ENCODE measurements at places on chromosomes 1 and 21.

DNA sequence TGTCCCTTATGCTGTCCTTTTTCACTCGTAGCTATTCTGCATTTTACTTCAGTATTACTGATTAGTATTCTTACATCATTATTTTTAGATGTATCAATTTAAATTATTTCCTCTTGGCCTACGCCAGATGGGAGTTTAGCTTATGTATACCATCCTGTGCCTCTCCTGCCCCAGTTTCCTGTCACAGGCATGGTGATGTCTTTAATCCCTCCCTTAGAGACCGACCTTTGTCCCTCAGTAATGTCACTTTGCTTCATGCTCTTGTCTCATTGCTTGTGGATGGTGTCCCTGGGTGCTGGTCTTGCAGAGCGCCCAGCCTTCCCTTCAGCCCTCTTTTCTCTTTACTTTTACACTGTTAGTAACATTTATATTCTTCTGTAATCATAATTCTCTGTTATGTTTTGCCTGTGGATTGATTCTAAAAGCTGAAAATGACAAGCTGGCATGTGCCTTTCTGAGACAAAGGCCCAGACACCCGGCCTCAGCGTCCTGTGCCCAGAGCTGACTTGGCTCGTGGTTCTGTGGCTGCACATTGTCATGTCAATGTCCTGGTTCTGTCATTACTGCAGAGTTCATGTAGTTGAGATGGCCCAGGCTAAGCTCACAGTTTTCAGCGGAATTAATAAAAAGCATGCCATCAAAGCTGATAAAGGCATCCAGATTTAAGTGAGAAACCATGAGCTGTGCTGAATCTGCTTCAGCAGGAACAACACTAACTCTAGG is 100.7 kb downstream of the MTR start:
- DNase-seq: no peak

GRCh38 chr1:82455342-82455741 is 654.6 kb downstream of the ADGRL2 start:
- no peak for DNase-seq

- peak; percentile 10 for DNase-seq
Measured at GRCh38 chr1:59520827-59521418, 224.0 kb downstream of the FGGY start.

DNA sequence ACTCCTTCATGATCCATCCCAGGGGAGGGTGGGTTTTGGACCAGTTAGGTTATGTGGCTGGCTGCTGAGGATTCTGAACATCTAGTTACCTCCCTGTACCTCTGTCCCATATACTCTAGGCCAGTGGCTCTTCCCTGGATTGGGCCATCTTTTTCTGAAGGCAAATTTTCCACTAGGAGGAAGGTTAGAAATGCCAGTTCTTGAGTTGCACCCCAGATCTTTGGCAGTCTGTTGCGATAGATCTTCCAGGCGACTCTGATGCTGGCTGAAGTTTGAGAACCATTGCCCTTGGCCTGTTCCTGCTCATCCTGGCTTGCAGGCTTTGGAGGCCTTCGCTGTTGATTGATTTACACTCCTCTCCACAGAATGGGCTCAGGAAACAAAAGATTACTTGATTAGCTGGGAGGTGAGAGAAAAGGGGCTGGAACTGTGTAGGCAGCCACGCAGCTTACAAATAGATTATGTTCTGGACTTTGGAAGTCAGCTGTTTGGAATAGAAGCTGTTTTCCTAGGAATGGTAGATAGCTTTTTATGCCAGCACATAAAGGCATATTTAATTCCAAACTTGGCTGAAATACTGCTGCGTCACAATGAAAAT is 110.1 kb downstream of the MRPS6 start:
- no peak for DNase-seq

DNA sequence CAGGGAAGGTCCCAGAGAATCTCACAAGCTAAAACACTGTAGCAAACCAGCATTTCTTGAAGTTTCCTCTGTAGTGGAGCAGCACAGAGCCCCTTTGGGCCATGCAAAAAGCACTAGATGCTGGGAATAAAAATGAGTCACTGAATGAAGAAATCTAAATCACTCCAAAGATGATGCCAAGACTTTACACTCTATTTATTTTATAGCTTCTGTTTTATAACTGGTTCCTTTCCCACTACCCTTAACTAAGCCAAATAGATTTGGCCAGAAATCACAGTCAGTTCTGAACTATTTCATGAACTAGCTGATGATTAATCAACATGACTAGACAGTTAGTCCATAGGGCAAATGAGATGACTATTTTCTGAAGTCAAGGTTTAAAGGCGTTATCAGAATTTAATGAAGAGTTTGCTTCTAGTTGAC is 89.5 kb downstream of the SCMH1 start:
- DNase-seq: peak; percentile 73

DNA sequence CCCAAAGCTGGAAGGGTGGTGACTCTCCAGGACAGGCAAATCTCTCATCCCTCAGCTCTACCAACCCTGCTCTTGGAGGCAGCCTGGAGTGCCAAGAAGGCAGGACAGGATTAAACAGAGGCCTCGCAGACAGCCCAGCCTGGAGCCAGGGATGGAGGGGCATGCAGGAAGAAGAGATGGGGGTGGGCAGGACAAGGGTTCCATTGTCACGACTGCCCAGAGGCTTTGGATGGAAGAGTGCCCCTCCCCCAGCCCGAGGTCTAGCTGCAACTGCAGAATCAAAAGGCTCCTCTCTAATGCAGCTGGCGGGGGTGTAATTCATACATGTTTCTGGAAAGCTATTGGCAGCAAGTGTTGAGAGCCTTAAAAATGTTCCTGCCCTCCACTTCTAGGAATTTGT is 8.8 kb downstream of the RAB7B start:
- DNase-seq: no peak

DNA sequence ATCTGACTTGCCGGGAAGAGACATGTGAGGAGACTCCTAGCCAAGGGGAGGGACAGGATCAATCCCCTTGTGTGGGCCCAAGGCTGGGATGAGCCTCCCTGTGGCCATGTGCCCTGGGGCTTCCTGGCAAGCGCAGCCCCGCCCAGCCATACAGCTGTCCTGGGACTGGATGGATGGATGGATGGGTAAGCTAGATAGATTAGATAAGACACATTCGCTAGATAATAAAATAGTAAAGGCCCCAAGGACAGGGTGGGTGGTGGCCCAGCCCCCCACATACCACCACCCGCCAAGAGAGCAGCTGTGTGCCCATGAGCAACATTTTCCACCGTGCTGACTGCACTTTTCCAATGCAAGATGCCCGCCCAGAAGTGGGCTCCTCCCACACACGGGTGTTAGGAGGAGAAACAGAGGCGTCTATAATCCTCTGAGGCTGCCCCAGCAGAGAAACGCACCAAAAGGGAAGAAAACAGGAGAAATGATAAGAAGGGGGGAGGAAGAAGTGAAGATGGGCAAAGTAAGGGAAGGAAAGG is 25.1 kb downstream of the ZBTB17 start:
- peak; percentile 65 for DNase-seq

- no peak for DNase-seq
Measured at GRCh38 chr1:213989002-213989855, 1.5 kb downstream of the PROX1 start.

DNA sequence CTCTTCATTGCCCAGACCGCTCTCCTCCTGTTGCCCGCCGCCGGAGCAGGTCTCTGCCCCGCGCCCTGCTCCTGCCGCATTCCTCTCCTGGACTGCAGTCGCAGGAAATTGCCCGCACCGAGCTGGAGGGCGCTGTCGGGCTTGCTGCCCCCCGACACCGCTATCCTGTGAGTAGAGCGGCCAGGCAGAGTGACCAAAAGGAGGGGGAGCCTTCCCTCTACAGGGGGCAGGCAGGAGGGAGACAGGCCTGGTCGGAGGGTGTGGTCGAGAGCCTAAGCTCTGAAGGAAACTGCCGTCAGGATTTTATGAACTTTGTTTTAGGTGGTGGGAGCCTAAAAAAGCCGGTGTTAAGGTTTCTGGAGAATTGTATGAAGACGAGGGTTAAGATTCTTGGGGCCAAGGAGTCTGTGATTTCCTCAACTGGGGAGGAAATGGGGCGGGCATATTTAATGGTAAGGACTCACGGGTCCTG is 517 bp downstream of the LRIG2 start:
- DNase-seq: peak; percentile 55

- no peak for DNase-seq
Measured at GRCh38 chr1:197865809-197866208, 36.6 kb upstream of the C1orf53 start.

DNA sequence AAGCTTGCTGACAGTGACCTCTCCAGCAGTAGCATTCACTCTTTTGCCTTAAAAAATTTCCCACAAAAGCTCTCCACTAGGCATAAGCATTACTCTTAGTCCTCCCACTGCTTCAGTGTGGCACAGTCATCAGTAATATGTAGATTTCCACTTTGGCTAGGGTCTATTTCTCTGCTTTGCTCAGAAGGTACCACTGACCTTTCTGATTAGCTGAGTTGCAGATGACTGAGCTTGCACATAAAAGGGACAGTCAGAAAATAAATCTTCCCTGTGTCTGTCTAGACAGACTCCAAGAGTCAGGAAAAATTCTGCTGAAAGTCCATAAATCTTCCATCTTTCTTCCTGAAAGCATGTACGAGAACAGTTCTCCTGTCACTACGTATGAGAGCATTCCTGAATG is 56.6 kb upstream of the APP start:
- DNase-seq: no peak

- no peak for DNase-seq
Measured at GRCh38 chr1:167033646-167034045, 44.6 kb downstream of the MAEL start.

DNA sequence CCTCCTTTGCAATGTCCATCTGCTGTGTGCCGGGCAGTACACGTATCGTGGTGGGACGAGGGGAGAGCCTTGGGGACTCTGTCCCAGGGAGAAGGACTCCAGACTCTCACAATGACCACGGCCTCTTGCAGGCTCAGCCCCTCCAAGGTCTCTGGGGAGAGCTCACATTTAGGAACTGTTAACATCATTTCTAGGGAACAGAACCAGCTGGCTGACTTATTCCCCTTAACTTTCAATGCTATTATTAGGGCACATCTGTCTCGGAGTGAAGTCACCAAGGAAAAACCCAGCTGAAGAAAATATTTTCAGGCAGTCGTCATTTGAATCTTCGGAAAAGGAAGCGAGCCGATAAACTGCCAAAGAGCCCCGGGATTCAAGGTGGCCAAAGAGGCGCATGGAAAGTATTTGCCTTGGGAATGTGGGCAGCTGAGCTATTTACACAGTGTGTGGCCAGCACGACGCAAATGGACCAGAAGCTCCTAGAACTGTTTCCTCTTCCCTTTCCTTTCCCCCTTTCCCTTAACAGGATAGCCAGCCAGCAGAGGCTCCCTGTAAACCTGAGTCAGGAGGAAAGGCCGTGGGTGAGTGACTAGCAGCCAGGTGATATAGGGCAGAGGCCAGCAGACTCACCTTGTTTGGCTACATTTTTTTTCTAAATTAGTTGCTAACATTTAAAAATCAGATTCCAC is 74.5 kb downstream of the ITPKB start:
- DNase-seq: peak; percentile 83

DNA sequence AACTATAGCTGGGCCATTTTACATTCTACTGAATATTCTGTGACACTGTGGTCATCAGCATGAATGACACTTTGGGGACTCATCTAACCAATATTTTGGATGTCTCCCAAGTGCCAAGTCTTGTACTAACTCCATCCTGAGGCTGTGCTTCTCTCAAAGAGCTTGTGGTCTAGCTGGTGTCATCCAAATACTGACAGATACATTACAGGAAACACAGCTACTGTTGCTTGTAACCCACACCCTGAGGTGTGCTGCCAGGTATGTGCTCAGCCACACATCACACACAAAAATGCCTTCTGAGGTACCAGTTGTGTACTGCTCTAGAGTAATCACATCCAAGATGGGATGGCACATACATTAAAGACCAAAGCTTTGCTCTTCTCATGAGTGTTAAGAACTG is 81.6 kb downstream of the ST6GALNAC5 start:
- no peak for DNase-seq

DNA sequence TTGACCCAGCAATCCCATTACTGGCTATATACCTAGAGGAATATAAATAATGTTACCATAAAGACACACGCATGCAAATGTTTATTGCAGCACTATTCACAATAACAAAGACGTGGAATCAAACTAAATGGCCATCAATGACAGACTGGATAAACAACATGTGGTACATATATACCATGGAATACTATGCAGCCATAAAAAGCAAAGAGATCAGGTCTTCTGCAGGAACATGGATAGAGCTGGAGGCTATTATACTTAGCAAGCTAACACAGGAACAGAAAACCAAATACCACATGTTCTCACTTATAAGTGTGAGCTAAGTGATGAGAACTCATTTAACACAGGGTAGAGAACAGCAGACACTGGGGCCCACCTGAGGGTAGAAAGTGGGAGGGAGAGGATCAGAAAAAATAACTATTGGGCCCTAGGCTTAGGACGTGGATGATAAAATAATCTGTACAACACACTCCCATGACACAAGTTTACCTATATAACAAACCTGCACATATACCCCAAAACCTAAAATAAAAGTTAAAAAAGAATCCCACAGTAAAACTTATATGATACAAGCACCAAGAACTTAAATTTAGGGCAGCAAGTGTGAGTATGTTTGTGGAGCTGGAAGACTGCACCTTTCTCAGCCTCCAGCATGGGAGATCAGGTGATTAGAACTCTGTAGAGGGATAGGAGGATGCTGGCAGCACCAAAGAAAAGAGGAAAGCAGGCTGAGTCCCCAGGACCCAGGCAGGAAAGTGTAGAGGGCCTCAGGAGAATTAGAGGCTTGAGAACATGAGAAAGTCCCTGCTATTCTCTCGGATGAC is 320.8 kb upstream of the USP24 start:
- DNase-seq: no peak

- DNase-seq: no peak
Measured at GRCh38 chr1:201251411-201251810, 31.9 kb upstream of the PKP1 start.

DNA sequence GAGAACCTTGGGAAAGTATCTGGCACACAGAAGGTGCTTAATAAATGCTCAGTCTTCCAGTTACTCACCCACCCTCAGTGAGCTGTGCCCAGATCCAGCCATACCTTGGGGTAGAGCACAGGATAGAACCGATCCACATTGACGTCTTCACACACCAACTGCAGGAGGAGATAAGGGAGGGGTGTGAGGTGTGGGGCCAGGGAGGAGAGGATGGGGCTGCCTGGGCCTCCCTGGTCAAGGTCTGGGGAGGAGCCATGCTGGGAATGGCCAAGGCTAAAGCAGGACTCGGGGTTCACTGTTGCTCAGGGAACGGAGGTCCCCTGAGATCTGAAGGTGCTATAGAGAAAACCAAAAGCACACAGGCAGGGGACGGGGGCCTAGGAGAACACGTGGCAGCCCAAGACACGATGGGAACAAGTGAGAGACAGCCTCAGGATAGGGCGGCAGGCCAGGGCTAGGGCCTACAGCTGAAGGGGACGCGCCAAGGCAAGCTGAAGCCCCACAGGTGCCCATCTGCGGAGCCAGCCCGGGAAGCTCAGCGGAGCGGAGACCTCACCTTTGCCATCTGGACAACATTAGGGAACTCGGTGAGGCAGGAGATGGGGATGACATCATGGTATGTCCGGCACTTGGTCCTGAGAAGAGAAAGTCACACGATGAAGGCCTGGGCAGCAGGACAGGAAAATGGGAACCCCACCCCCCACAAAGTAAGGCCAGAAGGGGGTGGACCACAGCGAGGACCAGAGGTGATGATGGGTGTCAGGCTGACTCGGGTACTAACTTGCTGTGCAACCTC is 55.9 kb downstream of the RAP1GAP start:
- no peak for DNase-seq

- no peak for DNase-seq
Measured at GRCh38 chr1:114167226-114167625, 13.6 kb upstream of the SYT6 start.

GRCh38 chr1:55402671-55403464 is 187.7 kb upstream of the USP24 start:
- peak; percentile 65 for DNase-seq

GRCh38 chr1:68140536-68140935 is 90.1 kb upstream of the DIRAS3 start:
- DNase-seq: no peak

Measured in AG08395 (cell line).